ENCODE measurements at places on chromosomes 7 and 10.

- no peak for DNase-seq
Observed at GRCh38 chr10:69974551-69975155, 78.0 kb upstream of the MACROH2A2 start.

- no peak for DNase-seq
Observed at GRCh38 chr7:107993891-107994291, 9.1 kb downstream of the LAMB1 start.

- no peak for DNase-seq
Observed at GRCh38 chr7:23246555-23246954, at the start of gene GPNMB. Gene GPNMB, plus strand, starts transcription at chr7:23246775. Its CDS starts 83 bp downstream, at chr7:23246858.

DNA sequence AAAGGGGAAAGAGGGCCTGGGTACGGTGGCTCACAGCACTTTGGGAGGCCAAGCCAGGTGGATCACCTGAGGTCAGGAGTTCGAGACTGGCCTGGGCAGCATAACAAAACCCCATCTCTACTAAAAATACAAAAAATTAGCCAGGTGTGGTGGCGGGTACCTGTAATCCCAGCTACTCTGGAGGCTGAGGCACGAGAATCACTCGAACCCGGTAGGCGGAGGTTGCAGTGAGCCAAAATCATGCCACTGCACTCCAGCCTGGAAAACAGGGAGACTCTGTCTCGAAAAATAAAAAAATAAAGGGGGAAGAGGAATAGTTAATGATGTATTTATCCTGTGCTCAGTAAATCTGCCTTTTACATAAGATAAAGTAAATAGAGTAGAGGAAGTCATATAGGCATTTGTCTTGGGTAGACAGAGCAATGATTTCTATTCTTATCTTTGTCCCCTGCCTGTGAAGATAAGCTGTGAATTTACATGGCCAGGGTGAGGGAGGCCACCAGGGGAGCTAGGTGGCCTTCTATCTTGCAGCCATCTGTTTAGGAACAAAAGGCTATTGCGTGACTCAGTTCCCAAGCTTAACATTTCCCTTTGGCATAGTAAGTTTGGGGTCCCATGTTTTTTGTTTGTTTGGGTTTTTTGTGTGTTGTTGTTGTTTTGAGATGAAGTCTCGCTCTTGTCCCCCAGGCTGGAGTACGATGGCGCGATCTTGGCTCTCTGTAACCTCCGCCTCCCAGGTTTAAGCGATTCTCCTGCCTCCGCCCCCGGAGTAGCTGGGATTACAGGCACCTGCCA, 73.2 kb upstream of the GTF2I start:
- DNase-seq = no peak

DNA sequence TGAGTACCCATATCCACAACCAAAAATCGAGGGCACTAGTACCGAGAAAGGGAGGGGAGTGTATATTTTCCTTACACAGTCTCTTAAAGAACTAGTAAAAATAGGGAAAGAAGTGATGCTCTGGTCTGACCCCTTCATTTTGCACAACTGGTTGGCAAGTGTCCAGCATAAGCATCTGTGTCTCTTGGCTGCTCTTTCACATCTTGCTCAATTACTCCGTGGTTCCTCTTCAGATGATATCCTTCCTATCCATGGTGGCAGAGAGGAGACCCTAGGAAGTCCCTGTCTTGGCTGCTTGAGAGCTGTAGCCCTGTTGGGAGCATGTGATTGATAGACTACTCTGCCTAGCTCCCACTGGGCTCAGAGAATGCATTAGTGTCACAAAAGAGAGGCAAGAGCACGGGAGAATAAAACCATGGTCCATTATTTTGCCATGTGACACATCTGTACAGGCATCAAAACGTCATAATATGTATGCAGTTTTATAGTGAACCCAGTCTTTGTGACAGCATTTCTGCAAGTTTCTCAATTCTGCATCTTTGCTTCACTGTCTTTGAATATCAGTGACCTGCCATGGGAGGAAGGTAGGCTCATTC, 111.8 kb upstream of the ANKRD1 start:
- DNase-seq = no peak
